ENCODE measurements at places on chromosomes 2 and 18. TPM values are rescaled to one million over a fixed set of nuclear protein-coding genes. Genes with fewer than 3 reads are reported as not detected.

Gene ITGA4
- total RNA-seq, result 0.47 TPM

Gene MPP4
- not detected for total RNA-seq

Gene ARMC9
- total RNA-seq, result 0.41 TPM

Gene PSMA8
- total RNA-seq, result not detected

Gene REG3A
- total RNA-seq, result not detected

Gene LIMS3
- total RNA-seq, result 23.0 TPM

Gene DNAH6
- not detected for total RNA-seq

Gene LAMA1
- 0.10 TPM for total RNA-seq

Gene RNU2-63P
- not detected for total RNA-seq

Gene CHRNG
- 35.5 TPM for total RNA-seq

Gene CD226
- 0.03 TPM for total RNA-seq

Gene PDE1A
- total RNA-seq, result 14.4 TPM

Gene RAB6C
- total RNA-seq, result not detected
